ENCODE measurements at places on chromosomes 12 and 14.

DNA sequence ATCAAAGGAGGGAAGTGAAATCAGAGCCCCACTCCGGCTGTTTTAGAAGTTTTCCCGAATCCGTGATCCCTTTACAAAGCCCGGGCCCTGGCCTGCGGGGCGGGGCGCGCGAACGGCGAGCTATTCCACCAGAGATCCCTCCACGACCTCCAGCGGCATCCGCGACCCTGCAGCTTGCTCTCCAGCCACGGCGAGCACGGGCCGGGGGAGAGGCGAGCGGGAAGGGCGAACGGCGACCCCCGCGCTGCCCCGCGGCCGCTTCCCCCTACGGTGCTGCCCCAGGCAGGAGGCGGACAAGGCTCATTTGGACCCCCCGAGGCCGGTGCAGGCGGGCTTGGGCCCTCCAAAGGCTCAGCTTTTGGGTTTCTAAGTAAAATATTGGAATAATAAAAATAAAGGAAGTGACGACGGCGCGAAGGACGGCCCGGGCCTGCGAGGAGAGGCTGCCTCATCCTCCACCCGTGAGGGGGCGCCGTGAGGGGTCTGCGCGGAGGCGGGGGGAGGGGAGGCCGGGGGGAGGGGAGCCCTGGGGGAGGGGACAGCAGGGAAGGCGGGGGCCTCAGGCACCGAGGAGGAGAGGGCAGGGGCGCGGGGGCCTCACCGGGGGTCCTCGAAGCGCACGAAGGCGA, 613 bp downstream of the SRSF9 start:
- DNase-seq, result no peak

GRCh38 chr14:35268946-35269345, 23.2 kb upstream of the PSMA6 start:
- no peak for DNase-seq

DNA sequence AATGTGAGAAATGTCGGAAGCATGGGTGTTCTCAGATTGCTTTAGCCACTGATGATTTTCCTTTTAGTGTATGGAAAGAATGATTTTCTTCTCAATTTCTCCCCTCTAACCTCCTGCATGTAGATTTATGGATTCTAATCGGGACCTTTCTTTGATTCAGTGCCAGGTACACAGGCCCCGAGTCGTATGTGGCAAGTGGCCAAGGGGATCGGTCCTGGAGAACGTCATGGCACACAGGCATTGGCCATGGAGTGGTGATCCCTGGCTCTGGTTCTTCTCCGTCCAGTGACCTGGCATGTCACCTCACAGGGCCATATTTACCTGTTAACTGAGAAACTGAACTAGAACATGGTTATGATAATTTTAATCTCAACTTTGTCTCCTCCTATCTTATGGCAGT, 58.1 kb downstream of the ETV6 start:
- no peak for DNase-seq

DNA sequence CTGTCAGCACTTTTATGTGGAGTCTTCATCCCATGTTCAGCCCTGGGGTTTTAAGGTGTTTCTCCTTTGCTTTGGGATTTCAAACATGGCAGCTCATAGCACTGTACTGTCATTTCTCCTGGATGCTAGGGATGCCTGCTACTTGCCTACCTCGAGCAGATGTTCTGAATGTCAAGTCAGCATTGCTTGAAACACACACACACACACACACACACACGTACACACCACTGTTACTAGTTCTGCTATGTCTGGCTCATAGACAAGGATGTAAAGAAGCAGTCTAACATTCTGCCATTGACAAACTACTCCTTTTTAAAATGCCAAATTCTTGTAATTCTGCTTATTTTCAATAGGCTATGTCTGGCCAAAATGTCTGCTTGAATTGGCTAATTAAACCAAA, 72.7 kb downstream of the SAMD4A start:
- DNase-seq, result no peak

- DNase-seq, result no peak
Measured at GRCh38 chr12:31031951-31032335, 41.7 kb upstream of the DDX11 start.

DNA sequence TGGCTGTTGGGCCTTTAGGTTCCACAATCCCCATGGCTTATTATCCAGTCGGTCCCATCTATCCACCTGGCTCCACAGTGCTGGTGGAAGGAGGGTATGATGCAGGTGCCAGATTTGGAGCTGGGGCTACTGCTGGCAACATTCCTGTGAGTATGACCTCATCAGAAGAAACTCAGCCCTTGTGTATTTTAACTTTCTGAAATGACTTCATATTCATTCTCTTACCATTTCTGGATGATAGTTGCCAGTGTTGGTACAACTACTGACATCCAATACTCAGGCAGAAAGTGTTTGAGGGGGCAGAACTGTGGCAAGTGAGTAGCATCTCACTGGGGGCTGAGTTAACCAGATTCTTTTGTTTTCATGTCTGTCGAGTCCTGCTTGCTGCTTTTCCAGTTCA, 2.3 kb downstream of the DAZAP2 start:
- no peak for DNase-seq

- no peak for DNase-seq
Measured at GRCh38 chr14:54669721-54670561, 103.0 kb downstream of the SAMD4A start.

- DNase-seq, result no peak
Measured at GRCh38 chr12:3071107-3071506, 6.1 kb upstream of the TSPAN9 start.

DNA sequence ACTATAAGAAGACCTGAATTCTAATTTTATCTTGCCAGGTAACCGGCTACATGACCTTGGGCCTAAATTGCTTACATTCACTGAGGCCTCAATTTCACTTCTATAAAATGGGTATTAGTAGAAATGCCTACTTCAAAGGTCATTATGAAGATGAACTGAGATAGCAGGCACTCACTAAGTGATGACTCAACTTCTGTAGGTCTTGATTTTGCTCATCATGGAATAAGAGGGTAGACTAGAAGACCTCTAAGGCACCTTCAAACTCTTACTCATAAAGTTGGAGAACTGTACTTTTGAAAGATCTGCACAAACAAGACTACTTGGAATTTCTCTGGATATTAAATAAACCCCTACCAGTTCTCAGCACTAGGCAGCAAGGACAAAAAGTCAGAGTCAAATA, 39.3 kb upstream of the FRMD6 start:
- DNase-seq, result no peak

DNA sequence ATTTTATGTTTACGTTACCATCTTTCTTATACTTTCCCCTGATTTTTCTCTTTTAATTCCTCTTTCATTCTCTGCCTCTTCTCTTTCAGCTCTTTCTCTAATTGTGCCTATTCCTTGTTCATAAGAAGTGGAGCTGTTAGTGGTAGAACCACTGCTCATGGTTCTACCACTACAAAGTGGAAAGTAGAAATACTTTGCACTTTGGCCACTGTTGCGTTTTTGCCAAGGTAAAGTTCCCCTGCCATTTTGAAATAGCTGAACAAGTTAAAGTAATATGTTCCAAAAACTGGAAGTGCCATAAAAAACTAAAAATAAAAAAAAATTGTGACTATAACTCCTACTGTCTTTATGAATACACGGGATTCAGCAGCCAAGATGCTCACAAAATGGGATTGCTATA, 130.6 kb downstream of the MON2 start:
- no peak for DNase-seq

GRCh38 chr14:95948558-95948981, 71.9 kb downstream of the TUNAR start:
- DNase-seq, result no peak

DNA sequence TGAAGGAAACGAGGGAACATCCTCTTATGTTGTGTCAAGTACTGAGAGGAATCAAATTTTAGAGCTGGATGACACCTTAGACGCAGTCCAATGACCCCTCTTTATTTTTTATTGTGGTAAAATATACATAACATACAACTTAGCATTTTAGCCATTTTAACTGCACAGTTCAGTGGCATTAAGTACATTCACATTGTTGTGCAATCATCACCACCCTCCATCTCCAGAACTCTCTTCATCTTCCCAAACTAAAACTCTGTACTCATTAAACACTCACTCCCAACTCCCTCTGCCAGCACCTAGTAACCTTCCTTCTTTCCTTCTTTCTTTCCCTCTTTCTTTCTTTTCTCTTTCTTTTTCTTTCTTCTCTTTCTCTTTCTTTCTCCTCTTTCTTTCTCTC, 97.2 kb upstream of the SLC24A4 start:
- DNase-seq, result no peak

- no peak for DNase-seq
Measured at GRCh38 chr14:71410578-71411284, 503.5 kb downstream of the PCNX1 start.

DNA sequence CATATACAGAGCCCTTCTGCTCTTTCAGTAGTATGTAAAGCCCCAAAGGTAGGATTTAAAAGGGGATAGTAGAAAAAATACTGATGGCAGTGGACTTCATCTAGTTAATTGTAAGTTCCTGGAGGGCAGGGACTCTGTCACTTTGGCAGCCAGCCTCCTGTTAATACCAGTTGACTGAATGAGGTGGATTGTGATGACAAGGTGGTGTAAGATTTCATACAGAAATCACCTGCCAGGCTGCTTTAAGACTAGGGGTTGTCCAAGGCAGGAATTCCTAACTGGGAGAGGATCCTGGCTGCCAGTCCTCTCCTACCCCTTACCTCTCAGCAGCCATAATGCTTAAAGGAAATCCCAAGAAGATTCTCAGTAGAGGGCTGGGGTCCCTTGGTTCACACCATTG, 7.3 kb downstream of the DYRK2 start:
- no peak for DNase-seq

DNA sequence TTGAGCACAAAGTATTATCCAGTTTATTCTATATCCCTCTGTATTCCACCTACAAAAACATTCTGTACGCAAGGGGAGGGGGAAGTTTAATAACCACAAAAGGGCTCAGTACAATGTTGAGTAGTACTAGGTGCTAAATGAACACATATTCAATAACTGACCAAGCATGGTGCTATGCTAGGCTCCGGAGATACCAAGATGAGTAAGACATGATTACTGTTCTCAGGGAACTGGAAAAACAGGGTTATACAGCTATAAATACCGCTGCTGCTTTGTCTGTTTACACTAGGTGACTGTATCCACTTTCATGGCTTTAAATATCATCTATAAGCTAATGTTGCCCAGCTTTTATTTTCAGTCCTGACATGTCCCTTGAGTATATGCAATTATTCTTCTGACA, 135.8 kb downstream of the INSM2 start:
- DNase-seq, result no peak

GRCh38 chr14:53011053-53011462, 60.2 kb upstream of the FERMT2 start:
- no peak for DNase-seq

Measured in cortex of kidney (tissue), 1 donor.